ENCODE measurements at places on chromosomes 6 and 20. TPM values are rescaled to one million over a fixed set of nuclear protein-coding genes. Genes with fewer than 3 reads are reported as not detected.

The RAD21L1 gene
- total RNA-seq, result not detected

The GSTA4 gene
- 44.2 TPM for total RNA-seq

The MOG gene
- total RNA-seq, result not detected

The MAPK13 gene
- 7.6 TPM for total RNA-seq

The C6orf15 gene
- total RNA-seq, result not detected

The POU3F2 gene
- not detected for total RNA-seq

The IL17A gene
- total RNA-seq, result not detected

The TAAR9 gene
- total RNA-seq, result not detected

The SNX5 gene
- 126 TPM for total RNA-seq

The GABBR1 gene
- total RNA-seq, result 4.8 TPM

The SLC2A4RG gene
- total RNA-seq, result 91.0 TPM

The SASH1 gene
- 12.3 TPM for total RNA-seq

The TRAPPC3L gene
- total RNA-seq, result not detected

The BEND3 gene
- total RNA-seq, result 1.3 TPM

The EYA4 gene
- total RNA-seq, result 8.1 TPM

The REM1 gene
- not detected for total RNA-seq

The TUBB1 gene
- total RNA-seq, result not detected

The CST2 gene
- total RNA-seq, result not detected

The AK9 gene
- 1.3 TPM for total RNA-seq

The ADGRB3 gene
- total RNA-seq, result 0.17 TPM

The NFATC2 gene
- 0.15 TPM for total RNA-seq

The OTOR gene
- not detected for total RNA-seq

The GJA10 gene
- total RNA-seq, result not detected

The PPP1R14C gene
- total RNA-seq, result not detected

The HLA-DMA gene
- total RNA-seq, result 2.7 TPM

The HMGN3 gene
- 63.8 TPM for total RNA-seq

The ETV7 gene
- 0.30 TPM for total RNA-seq

The MDFI gene
- 7.0 TPM for total RNA-seq

The SIGLEC1 gene
- not detected for total RNA-seq

The ECT2L gene
- not detected for total RNA-seq

Measured in bronchus fibroblast of lung (primary cell).